ENCODE measurements at places on chromosomes 5 and 9. TPM values are rescaled to one million over a fixed set of nuclear protein-coding genes. Genes with fewer than 3 reads are reported as not detected.
A peak's percentile ranks its signal among the peaks of the same experiment; 100 is the strongest.

GRCh38 chr5:131019601-131020315, 145.3 kb downstream of the HINT1 start:
- DNase-seq = peak; percentile 47

GRCh38 chr5:151224372-151224771, 480 bp upstream of the CCDC69 start:
- DNase-seq = no peak

DNA sequence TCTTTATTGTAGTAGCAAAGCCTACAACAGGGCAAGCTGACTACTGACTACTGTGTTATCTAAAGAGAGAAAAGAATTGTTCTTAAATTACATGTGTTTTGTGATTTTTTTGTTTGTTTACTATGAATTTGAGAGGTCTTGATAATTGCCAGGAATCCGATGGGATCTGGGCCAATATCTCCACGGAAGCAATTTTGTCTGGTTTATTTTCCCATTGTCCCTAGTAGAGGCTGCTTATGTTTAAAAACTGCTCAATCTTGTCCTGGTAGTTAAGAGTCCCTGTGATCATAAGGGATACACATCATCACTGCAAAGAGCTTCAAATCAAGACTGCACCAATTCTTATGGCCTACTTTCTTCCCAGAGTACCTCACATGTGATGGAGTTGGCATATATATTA, 94.4 kb downstream of the GLDC start:
- no peak for DNase-seq

The OLFML2A gene
- total RNA-seq = 6.3 TPM

The MAN1B1 gene
- 65.3 TPM for total RNA-seq

The CDH12 gene
- total RNA-seq = not detected

The GPSM1 gene
- total RNA-seq = 13.4 TPM

All from bronchial epithelial cell (primary cell).